H54 (cell line): ENCODE measurements at places on chromosomes 16 and 17.

DNA sequence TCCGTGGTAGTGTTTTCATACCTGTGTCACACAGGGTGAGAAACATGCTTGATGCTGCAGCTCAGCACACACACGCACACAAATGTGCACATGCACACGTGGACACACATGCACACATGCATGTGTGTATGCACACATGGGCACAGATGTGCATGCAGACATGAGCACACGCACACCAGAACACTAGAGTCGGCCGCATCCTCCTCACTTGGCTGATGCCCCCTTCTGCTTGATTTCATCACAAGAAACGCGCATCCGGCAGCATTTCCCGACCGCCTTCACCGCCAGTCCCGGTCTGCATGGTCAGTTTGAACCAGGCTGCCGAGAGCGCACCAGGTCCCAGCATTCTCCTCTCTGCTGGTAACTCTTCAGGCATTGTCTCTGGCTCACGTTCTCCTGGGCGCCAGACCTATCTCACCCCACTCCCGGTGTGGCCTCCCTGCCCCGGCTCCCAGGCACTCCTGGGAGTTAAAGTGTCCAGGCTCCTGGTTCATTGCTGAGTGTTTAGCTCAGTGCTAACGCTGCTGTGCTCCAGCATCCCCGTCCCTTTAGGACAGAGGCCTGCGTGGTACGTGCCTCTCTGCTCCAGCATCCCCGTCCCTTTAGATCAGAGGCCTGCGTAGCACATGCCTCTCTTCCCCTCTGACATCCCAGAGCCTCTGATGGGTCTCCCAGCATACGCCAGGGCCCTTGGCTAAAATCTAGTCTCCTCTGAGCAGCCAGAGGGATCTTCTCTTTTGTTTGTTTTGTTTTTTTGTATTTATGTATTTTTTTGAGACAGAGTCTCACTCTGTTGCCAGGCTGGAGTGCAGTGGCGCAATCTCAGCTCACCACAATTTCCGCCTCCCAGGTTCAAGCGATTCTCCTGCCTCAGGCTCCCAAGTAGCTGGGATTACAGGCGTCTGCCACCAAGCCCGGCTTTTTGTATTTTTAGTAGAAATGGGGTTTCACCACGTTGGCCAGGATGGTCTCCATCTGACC lies 16.0 kb downstream of the BAIAP2 start:
- no peak for DNase-seq

DNA sequence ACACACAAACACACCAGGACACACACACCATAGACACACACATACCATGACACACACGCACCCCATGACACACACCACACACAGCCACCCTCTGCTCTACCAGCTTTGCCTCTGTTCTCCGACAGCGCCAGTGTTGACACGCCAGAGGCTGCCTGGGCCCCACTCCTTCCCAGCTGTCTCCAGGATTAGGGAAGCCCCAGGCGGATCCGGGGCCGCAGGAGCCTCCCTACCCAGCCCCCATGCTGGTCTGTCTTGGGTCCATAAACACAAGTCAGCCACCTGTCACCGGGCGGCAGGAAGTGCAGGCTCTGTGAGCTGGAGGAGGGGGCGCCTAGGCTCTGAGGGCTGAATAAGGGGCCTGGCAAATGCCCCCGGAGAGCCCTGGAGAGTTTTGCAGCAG lies 10.5 kb downstream of the TBC1D16 start:
- DNase-seq, result no peak

- no peak for DNase-seq
These were observed 16.3 kb downstream of the MEIOC start for GRCh38 chr17:44672479-44673093.

GRCh38 chr16:81204798-81205680 lies 33.5 kb upstream of the BCO1 start:
- DNase-seq, result peak; percentile 38

DNA sequence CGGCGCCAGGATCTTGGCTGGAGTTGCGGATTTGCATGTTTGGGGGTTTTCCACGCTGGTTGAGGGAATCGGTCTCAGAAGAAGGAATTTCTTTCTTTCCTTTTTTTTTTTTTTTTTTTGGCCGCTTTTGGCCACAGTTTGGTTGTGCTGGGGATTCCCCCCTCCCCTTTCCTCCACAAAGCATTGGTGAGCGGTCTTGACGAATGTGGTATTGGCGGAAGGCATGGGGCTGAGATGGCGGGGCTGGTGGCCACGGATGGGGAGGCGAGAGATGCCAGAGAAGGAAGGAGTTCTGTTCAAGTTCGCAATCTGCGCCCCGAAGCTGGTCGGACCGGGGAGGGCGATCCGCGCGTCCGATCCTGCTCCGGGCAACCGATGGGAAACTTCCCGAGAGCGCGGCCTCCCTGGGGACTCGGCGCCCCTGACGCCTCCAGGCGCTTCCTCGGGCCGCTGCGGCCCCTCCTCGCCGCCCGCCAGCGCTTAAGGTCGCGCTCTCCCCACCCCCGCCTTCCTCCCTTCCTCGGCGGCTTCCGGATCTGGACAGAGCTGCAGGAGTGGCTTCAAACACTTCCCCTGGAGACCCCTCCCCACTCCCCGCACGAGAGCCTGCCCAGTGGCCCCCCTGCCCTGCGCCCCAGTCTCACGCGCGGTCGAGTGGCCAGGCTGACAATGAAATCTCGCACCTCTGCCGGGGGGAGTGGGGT lies 43.2 kb downstream of the RAI1 start:
- DNase-seq, result no peak

GRCh38 chr17:51347851-51348584 lies 87.7 kb downstream of the UTP18 start:
- no peak for DNase-seq
